A549 (cell line): ENCODE measurements at places on chromosomes 16 and 17.
A peak's percentile ranks its signal among the peaks of the same experiment; 100 is the strongest.

DNA sequence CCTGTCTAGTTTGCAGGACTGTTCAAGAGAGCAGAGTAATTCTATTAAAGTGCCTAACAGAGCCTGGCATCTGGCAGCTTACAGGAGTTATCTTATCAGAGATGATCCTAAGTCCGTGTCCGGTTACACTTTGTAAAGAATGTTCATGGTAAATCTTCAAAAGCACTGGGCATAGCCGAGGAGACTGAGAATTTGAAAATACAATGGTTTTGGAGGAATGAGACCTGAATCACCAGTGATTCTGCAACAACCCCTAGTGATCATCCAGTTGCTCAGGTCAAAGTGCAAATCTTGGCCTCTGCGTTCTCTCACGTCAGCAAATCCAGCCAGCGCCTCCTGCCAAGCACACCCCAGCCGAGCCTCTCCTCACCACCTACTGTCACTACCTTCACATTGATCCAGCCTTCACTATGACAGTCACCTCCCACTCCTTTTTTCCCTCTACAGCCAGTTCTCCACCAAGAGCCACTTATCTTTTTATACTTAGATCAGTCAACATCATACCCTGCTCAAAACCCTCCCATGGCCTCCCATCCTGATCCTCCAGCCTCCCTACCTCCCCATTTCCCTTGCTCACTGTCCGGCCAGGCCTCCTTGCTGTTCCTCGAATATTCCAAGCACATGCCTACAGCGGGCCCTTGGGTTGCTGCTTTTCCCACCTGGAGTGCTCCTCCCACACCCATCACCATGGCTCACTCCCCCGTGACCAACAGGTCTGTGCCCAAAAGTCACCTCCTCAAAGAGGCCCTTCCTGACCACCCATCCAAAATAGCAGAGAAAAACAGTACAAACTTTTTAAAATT, 57.4 kb upstream of the ERN1 start:
- DNase-seq = no peak

GRCh38 chr17:77316191-77316641, 175.4 kb downstream of the SEC14L1 start:
- no peak for DNase-seq

GRCh38 chr17:75856062-75856756, 1.1 kb upstream of the WBP2 start:
- DNase-seq = peak; percentile 67

DNA sequence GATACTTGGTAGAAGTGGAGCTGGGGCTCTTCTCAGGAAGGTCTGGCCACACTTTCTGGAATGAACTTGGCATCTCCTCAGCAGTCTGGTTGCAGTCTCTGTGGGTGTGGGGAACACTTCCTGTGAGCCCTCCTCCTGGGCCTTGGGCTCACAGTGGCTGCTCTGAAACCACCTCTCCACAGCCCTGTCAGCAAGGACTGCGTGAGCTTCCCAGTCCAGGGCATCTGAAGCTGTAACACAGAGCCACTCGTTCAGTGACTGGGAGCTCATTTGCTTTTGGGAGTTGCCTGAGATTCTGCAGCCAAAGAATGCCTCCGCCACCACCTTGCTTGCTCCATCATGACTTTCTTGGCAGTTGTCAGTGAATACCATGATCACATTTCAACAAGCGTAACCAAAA, 60.0 kb downstream of the CLEC16A start:
- no peak for DNase-seq

- peak; percentile 92 for DNase-seq
These were observed 887 bp upstream of the LASP1 start for GRCh38 chr17:38868817-38869525.

DNA sequence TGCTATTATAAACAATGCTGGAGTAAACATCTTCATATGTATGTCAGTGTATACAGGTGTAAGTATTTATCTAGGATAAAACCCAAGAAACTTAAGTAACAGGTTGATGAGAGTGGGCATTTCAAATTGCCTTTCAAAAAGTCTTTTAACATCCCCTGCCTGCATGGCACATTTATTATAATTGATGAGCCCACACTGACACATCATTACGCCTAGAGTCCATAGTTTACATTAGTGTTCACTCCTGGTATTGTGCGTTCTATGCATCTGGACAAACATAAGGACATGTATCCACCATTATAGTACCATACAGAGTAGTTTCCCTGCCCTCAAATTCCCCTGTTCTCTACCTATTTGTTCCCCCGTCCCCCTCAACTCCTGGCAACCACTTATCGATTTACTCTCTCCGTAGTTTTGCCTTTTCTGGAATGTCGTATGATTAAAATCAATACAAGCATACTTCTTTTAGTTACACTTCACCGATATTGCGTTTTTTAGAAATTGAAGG, 53.7 kb downstream of the NACA2 start:
- no peak for DNase-seq

DNA sequence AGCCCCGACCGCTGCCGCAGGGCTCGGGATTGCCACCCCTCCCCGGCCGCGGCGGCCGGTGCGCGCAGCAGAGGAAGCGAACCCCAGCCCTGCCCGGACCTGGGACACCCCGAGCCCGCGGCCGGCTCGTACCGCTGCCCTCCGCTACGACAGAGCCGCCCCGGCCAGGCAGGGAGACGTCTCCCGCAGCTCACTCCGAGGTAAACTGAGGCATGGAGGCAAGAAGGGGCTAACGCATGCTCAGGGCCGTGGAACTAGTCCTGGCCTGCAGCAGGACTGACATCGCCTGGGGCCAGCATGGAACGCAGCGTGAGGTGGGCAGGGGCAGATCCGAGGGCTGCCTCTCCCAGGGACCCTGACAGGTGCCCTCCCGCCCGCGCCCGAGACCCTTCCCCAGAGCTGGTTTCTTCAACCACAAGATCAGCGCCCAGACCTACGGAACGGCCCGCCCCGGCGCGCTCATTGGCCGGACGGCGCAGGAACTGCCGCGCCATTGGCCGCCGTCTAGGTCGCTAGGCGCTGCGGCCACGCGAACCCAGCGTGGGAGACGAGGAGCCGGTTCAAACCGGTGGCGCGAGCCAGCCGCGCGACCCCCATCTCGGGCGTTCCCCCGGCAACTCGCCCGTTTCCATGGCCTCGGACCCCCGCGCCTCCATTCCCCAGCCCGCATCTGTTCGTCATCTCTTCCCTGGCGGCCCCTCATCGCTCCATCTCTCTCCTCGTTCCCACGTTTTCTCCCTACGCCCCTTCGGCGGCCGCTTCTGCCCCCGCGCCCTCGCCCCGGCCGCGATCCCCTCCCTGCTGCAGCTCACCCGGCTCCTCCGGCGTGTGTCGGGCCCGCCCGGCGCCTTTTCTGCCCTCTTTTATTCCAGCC, at the start of gene SLC43A2:
Gene SLC43A2 (minus strand): TSS at position 853 of the 874 bp plus-strand sequence. CDS start 960 bp downstream, outside the sequence.
- DNase-seq = peak; percentile 98

GRCh38 chr16:55468352-55468990, 10.5 kb upstream of the MMP2 start:
- DNase-seq = no peak

- no peak for DNase-seq
These were observed 4.4 kb downstream of the ESRP2 start for GRCh38 chr16:68231384-68232136.

DNA sequence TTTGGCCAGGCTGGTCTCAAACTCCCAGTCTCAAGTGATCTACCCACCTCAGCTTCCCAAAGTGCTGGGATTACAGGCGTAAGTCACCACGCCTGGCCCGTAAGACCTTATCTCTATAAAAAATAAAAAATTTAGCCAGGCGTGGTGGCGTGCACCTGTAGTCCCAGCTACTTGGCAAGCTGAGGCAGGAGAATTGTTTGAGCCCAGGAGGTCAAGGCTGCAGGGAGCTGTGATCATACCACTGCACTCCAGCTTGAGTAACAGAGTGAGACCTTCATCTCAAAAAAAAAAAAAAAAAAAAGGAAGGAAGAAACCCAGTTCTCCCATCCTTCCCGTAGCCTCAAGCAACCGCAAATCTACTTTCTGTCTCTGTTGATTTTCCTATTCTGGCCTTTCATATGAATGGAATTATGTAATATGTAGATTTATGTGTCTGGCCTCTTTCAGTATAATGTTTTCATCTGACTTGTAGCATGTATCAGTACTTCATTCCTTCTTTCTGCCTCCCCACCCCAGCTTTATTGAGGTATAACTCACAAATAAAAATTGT, 11.2 kb downstream of the CASC3 start:
- DNase-seq = no peak

- no peak for DNase-seq
These were observed 152.0 kb downstream of the GSG1L start for GRCh38 chr16:27911486-27911885.

DNA sequence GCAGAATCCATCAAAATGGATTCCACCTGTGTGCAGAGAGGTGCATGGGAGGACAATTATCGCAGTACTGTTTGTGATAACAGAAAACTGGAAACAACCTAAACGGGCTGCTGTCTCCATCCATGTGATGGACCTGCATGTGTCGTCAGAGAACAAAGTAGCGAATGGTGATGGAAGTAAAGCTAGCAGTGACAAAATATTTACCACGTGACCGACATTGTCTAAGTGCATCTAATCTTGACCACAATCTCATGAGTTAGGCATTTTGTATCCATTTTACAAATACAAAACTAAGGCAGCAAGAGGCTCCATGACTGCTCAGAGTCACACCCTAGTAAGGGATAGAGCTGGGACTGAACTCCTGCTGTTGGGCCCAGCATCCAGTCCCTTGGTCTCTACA, 187.3 kb downstream of the LGALS9B start:
- no peak for DNase-seq

DNA sequence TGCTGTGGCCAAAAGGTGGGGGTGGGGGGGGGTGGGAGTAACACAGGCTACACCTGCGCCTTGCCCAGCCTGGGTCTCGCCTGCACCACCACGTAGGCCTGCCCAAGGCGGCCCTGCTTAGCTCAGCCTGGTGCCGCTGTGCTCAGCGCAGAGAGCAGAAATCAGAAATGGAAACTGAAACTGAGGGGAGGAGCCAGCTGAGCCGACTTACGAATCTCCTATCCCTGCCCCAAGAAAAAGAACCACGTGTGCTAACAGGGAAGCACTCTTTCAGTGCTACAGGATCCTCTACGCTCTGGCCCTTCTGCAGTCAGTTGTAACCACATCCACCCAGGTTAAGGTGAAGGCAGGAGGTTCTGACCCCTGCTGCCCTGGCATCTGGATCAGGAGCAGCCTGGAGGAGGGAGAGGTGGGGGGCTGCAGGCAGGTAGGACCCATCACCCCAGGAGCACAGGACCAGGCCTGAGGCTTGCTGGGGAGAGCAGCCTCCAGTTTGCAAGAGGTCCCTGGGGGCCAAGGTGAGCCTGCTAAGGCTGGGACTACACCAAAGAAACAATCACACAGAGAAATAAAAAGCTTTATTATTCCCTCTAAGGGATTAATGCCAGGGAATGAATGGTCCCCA, at the start of gene DHX58:
Gene DHX58 (minus strand): TSS at position 163 of the 625 bp plus-strand sequence. CDS start 822 bp downstream, outside the sequence.
- peak; percentile 54 for DNase-seq

DNA sequence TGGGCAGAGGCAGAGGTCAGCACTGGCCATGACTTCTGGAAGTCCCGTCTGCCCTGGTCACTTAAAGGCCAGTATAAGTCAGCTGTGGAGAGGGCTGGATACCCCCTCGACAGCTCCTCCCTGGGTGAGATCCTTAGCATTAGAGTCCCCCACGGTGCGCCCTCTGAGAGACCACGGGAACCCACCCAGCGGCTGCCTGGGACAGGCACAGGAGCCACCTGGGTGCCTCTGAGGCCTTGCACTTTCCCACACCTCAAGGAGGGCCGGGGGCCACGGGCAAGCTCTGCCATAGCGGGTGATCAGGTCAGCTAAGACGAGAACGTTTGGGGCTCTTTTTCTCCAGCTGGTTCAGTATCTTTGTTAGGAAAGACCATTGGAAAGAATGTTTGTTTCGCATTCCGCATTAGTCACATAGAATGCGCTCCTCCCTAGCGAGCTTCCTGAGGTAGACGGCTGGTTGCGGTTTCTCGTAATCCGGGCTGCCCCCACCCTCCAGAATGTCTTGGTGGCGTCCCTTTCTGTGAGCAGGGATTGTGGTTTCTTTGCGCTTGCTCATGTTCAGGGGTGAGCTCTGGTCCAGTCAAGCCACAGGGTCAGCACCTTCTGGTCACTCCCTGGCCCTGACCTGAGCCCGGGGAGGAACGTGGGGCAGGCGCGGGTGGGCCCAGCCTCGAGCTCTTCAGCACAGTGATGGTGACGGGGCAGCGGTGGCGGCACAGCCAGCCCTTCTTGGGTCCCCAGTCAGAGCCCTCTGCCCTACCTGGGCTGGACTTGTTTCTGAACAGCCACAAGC, 25.2 kb downstream of the NME3 start:
- no peak for DNase-seq

- DNase-seq = no peak
These were observed 4.8 kb downstream of the DVL2 start for GRCh38 chr17:7229504-7229903.

DNA sequence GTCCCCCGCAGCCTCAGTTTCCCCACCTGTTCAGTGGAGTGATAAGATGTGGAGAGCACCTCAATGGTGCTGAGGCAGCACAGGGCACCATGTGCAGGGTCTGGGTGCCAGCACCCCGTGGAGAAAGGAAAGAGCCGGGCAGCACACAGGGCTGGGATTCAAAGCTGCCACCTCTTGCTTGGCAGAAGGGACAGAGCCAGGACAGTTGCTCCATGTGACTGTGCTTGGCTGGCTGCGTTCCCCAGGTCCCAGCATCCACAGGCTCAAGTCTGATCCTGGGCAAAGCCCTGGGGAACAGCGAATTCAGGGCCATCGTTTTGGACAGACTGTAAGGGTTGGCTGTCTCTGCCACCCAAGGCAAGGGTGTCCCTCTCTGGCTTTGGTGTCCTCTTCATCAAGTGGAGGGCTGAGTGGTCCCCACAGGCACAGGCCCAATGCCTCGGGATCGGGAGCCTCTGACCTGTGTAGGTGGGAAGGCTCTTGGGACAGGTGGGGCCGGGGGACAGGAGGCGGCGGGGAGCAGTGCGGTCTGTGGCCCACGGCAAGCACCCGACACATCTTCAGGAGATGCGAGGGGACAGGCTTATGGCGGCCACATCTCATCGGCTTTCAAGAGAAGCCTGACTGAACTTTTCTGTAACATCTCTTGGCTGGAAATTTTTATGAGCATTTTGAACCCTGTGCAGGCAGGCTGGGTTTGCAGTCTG, 8.5 kb downstream of the ZNF469 start:
- no peak for DNase-seq
